Trophoblast cell (in vitro differentiated cells and primary cell): ENCODE measurements at places on chromosomes 12 and 14.

DNA sequence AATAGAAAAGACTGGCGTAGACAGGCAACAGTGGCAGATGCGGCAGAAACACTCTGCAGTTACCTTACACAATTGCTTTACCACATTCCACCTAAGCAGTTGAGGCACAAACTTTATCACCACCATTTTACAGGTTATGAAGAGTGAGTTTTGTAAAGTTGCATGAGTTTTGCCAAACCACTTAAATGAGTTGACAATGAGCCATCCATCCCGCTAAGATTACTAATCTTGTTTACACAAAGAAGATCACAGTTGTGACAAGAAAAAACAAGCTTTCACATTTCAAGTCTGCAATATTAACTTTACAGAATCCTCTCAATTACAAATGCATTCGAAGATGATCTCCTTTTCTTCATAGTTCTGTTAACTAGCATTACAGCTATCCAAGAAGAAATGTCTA lies 1.8 kb downstream of the TMCC3 start:
- no peak overlapping the region for H3K27ac ChIP-seq
- no peak overlapping the region for H3K4me3 ChIP-seq
- no peak for DNase-seq

GRCh38 chr14:96055753-96056508 lies 16.8 kb downstream of the C14orf132 start:
- H3K27ac ChIP-seq: no peak overlapping the region
- DNase-seq: no peak
- no peaks in the 10 kb centered on the region for H3K27me3 ChIP-seq
- no peaks in the 10 kb centered on the region for H3K36me3 ChIP-seq

DNA sequence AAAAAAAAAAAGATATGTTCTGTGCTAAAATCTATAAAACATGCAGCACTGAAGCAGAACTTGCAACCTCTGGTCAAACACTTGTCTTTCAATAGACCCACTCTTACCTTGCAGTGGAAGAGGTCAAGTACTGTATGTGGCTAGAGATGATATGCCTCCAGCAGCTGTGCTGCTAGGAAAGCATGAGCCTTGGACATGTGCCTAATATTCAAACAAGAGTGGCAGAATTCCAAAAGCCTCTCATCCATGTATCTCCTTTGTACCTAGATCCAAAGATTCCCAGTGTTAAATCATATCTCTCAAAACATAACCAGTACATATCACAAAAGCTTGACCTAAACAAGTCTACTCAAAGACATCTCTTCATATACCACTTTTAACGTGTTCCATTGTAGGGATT lies 105.0 kb upstream of the CPNE8 start:
- no peaks in the 10 kb centered on the region for H3K36me3 ChIP-seq
- H3K27ac ChIP-seq: no peak overlapping the region
- H3K4me3 ChIP-seq: no peak overlapping the region
- no peaks in the 10 kb centered on the region for H3K4me1 ChIP-seq
- H3K27me3 ChIP-seq: no peaks in the 10 kb centered on the region

- H3K4me1 ChIP-seq: no peaks in the 10 kb centered on the region
- no peak for DNase-seq
- H3K36me3 ChIP-seq: no peaks in the 10 kb centered on the region
- H3K27ac ChIP-seq: no peak overlapping the region
- H3K4me3 ChIP-seq: no peak overlapping the region
Observed at GRCh38 chr14:21669284-21669683, 4.3 kb downstream of the OR4E1 start.

DNA sequence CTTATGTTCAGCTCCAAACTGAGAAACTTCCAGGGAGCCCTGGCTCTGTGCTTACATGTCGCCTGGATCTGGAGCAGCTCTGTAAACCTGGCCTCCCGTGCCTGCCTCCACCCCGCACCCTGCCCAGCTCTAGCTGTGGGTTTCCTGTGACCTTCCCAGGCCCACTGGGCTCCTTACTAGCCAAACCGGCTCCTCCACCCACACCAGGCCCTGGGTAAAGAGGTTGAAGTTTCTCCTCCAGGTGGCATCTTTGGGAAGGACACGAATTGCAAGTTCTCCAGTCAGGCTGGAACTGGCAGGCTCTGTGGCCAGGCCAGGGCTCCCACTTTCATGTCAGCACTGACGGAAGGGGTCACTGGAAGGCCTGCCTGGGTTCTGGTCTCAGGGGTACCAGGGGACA lies 60.9 kb upstream of the ZFP36L1 start:
- H3K4me3 ChIP-seq: no peak overlapping the region
- no peaks in the 10 kb centered on the region for H3K27me3 ChIP-seq
- peak; percentile 90 for DNase-seq

DNA sequence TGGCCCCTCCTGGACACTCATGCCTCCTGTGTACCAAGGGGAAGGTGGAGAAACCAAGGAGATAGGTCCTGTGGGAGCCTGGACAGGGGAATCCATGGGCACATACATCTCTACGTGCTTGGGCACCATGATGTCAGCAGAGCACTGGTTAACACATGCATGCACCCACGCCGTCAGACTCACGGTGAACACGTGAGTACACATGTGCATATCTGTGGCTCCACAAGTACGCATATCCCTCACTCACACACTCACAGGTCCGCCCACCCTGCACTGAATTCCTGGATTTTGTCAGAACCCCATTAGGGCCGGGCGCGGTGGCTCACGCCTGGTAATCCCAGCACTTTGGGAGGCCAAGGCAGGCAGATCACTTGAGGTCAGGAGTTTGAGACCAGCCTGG lies 29.1 kb upstream of the COX6A1 start:
- H3K4me1 ChIP-seq: peaks cover 1% of the 10 kb centered on the region
- no peaks in the 10 kb centered on the region for H3K27me3 ChIP-seq
- no peak overlapping the region for H3K4me3 ChIP-seq
- DNase-seq: no peak
- H3K27ac ChIP-seq: no peak overlapping the region
- H3K36me3 ChIP-seq: no peaks in the 10 kb centered on the region

- DNase-seq: no peak
- no peaks in the 10 kb centered on the region for H3K36me3 ChIP-seq
- H3K27ac ChIP-seq: no peak overlapping the region
- no peaks in the 10 kb centered on the region for H3K27me3 ChIP-seq
- no peaks in the 10 kb centered on the region for H3K4me1 ChIP-seq
Observed at GRCh38 chr12:25797949-25798348, 160.5 kb upstream of the RASSF8 start.

- H3K27me3 ChIP-seq: no peaks in the 10 kb centered on the region
- no peaks in the 10 kb centered on the region for H3K4me1 ChIP-seq
- H3K4me3 ChIP-seq: no peak overlapping the region
- no peak for DNase-seq
- no peak overlapping the region for H3K27ac ChIP-seq
- no peaks in the 10 kb centered on the region for H3K36me3 ChIP-seq
Observed at GRCh38 chr14:79165471-79166090, 995.4 kb downstream of the NRXN3 start.

DNA sequence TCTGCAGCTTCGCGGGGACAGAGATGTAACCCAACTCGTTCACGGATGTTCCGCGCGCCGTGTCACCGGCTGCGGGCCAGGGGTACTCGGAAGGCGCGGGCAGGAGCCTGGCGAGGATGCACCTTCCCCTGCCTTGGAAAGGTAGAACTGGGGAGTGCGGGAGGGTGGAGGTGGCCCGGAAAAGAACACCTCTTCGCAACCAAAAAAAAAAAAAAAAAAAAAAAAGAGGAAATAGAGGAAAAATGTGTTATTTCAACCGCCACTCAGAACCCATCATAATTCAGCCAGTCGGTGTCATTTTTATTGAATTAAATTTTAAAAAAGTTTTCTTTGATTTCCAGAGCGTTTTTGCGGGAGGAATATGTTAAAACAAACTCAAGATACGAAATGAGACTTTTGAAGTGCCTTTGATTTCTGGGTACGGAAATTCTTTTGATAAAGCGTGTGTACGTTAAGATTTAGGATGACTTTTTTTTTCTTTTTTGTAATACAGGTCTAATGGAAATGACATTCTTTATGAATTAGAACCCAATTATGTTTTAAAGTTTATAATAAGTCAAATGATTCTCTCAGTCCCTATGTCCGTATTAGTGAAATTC lies 8.9 kb downstream of the CDKN1B start:
- H3K27me3 ChIP-seq: no peaks in the 10 kb centered on the region
- peak overlapping the region; percentile 83 for H3K27ac ChIP-seq
- H3K4me3 ChIP-seq: peak overlapping the region; percentile 86
- no peaks in the 10 kb centered on the region for H3K36me3 ChIP-seq

GRCh38 chr14:90397425-90398314 lies 841 bp downstream of the CALM1 start:
- peak overlapping the region; percentile 97 for H3K4me3 ChIP-seq
- peaks cover 10% of the 10 kb centered on the region for H3K36me3 ChIP-seq
- peak; percentile 67 for DNase-seq
- peak overlapping the region; percentile 66 for H3K27ac ChIP-seq

DNA sequence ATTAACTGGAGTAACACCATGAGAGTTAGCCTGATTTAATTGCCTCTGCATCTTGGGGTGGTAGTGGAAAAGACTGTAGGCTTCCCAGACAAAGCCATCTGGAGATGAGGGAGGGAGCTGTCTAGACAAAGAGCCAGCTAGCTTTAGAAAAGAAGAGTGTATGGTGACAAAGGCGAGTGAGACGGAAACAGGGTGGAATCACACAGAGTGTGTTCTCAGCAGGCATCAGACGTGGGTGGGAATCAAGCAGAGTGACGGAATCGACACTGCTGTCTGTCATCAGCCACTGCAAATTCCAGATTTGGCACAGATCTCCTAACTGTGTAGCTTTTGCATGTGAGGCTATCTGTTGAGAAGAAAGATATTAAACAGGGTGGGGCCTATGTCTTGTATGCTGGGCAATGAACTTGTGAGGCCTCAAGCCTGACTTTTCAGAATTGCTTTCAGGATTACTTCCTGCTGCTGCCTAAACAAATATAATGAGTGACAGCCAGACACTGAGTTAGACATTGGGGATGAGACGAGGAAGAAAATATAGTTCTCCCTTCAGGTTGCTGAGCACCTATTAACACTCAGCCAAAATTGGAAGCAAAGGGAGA lies 236.5 kb upstream of the GRIP1 start:
- no peaks in the 10 kb centered on the region for H3K36me3 ChIP-seq
- no peak overlapping the region for H3K4me3 ChIP-seq
- H3K4me1 ChIP-seq: peaks cover 14% of the 10 kb centered on the region
- no peak for DNase-seq

DNA sequence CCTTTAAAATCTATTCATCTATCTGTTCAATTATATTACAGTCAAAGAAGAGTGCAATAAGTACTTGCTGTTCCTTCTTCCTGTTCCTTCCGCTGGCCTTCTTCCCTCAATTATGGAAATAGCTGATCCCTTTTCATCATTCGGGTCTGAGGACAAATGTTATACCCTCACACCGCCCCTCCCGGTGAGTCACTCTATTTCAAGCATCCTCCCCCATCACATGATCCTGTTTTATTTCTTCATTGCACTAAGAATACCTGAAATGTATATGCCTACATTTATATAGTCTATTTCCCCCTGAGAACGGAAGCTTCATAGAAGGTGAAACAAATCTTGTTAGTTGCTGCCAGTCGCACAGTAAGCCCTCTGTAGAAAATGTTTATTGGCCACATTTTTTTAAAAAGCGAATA lies 2.5 kb downstream of the SLC38A1 start:
- peak overlapping the region; percentile 93 for H3K27ac ChIP-seq
- no peaks in the 10 kb centered on the region for H3K27me3 ChIP-seq
- peak; percentile 40 for DNase-seq
- peaks cover 1% of the 10 kb centered on the region for H3K36me3 ChIP-seq
- H3K4me1 ChIP-seq: peaks cover 9% of the 10 kb centered on the region

DNA sequence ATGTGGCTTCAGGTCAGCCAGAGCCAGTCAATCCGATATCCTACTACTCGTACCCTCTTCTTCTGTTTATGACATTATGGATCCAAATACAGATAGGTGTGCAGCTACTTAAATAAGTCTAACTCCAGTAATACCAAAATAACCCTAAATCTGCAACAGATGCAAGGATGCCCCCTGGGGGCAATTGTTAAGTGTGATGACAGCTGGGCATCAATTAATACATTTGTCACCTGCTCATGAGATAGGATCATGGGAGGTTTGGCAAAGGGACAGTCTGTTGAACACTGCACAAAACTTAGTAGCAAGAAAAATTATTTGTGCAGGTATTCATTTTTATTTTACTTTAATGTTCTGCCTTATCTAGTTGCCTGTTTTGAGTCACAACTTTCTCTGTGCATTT lies 83.2 kb downstream of the SLC38A6 start:
- no peaks in the 10 kb centered on the region for H3K4me1 ChIP-seq
- no peaks in the 10 kb centered on the region for H3K36me3 ChIP-seq
- H3K27me3 ChIP-seq: no peaks in the 10 kb centered on the region
- H3K4me3 ChIP-seq: no peak overlapping the region
- no peak for DNase-seq
- H3K27ac ChIP-seq: no peak overlapping the region

DNA sequence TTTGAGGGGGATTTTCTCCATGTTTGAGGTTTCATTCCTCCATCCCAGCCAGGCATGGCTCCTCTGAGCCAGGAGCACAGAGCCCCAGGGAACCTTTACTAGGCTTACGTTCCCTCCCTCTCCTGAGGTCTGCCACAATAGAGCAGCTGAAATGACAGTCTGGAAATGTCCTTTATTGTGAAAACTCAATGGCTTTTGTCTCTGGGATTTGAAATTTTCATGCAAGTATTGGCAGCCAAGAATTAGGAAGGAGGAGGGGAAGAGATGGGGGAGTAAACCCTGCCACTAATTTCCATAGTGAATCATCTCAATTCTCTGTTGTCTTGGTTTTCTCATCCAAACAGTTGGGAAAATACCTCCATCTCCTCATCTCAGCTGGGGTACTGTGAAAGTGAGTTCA lies 2.6 kb upstream of the PLEKHG3 start:
- H3K4me1 ChIP-seq: peaks cover 16% of the 10 kb centered on the region
- DNase-seq: no peak
- H3K27me3 ChIP-seq: no peaks in the 10 kb centered on the region
- H3K27ac ChIP-seq: no peak overlapping the region
- H3K4me3 ChIP-seq: no peak overlapping the region

- no peaks in the 10 kb centered on the region for H3K27me3 ChIP-seq
- no peaks in the 10 kb centered on the region for H3K4me1 ChIP-seq
- H3K36me3 ChIP-seq: no peaks in the 10 kb centered on the region
- no peak overlapping the region for H3K4me3 ChIP-seq
- no peak overlapping the region for H3K27ac ChIP-seq
Observed at GRCh38 chr12:77225373-77225772, 160.0 kb upstream of the E2F7 start.

GRCh38 chr12:54725233-54725843 lies 77.2 kb upstream of the DCD start:
- no peaks in the 10 kb centered on the region for H3K4me1 ChIP-seq
- H3K27me3 ChIP-seq: no peaks in the 10 kb centered on the region
- DNase-seq: no peak
- no peak overlapping the region for H3K4me3 ChIP-seq
- no peaks in the 10 kb centered on the region for H3K36me3 ChIP-seq

- no peak overlapping the region for H3K4me3 ChIP-seq
- H3K27me3 ChIP-seq: no peaks in the 10 kb centered on the region
- H3K4me1 ChIP-seq: no peaks in the 10 kb centered on the region
- no peak for DNase-seq
- H3K27ac ChIP-seq: no peak overlapping the region
Observed at GRCh38 chr12:54294152-54294952, 6.5 kb downstream of the NFE2 start.

GRCh38 chr12:106711316-106711715 lies 63.2 kb upstream of the RIC8B start:
- no peak for DNase-seq
- H3K4me1 ChIP-seq: no peaks in the 10 kb centered on the region
- H3K27ac ChIP-seq: no peak overlapping the region
